ENCODE measurements at places on chromosomes 11 and 22.

DNA sequence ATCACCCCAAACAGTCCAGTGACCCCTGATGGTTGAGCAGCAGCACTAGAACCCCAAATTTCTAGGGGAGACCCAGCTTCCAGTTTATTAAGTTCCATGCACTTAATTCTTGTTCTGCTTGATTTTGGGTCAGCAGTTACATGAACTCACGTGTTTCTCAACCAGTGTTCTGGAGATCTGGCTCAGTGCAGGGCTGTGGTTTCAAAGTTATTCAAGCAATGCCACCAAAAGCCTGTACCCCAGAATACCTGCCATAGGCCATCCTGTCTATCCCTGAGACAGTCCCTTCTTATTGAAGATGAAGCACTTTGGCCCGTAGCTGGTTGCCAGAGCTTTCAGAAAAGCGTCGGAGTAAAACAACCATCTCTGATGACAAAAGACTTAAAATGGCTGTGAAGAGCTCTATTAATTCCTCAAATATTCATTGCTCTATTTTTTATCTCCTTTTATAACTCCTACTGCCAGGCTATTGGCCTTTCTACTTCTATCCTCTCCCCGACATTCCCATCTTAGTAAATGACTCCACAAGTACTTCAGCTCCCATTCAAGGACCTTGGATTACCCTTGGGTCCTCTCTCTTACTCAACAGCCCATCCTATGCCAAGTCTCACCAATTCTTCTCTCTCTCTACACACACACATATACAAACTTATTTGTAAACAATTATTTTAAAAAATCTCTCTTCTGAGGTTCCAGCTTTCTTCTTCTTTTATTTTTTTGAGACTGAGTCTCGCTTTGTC lies 18.0 kb upstream of the VPREB1 start:
- no peak for DNase-seq

GRCh38 chr11:65184146-65184545 lies 2.4 kb downstream of the CAPN1 start:
- DNase-seq, result no peak

GRCh38 chr22:36884349-36885158 lies 23.7 kb downstream of the NCF4 start:
- peak; percentile 50 for DNase-seq

- no peak for DNase-seq
These were observed 72.2 kb downstream of the MTNR1B start for GRCh38 chr11:93041682-93042081.

GRCh38 chr11:112000703-112001102 lies 24.5 kb upstream of the DLAT start:
- no peak for DNase-seq

DNA sequence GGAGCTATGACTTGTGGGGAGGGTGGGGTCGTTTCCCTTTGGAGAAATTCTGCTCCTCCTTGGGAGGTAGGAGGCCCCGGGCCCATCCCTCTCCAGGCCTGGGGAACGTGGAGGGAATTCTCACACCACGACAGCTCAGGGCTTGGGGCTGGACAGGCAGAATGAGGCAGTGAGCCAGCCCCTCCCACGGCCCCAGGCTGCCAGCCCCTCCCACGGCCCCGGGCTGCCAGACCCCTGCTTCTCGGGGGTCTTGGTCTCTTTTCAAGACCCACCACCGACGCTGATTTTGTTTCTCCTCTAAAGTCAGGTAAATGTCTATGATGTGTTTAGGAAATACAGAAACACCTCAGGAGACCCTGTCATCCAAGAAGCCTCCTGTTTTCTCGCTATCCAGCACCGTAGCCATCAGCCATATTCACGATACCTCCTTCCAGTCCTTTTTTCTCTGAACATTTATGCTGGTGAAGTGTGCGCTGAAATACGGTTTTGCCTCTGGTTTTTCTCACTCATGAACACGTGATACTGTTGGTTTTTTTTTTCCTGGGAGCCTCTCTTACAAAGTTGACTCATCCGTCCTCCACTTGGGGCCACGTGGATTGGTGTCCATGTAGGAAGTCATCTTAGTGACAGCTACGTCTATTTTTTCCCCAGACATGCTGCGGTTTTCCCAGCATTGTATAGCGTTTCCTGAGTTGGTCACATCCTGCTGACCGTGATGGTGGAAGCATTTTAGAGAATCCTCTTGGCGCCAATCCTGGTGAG lies 1219.6 kb downstream of the BRD1 start:
- no peak for DNase-seq

All from EL (cell line).